ENCODE measurements at places on chromosomes 16 and 17.

DNA sequence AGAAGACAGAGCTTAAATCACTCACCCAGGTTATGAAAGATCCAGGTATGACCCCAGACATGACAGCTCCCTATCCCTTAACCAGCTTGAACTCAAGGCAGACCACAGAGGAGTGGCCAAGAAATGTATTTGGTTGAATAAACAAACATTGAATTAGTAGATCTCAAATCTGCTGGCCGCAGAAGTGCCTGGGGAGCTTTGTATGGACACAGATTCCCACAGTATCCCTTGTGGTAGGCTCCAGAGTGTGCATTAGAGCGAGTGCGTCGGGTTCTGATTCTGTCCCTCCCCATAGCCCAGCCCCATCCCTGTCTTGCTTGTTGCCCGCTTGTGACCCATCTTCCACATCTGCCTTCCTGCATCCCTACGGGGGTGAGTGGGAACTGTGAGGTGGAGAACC is 118.8 kb upstream of the FOXF1 start:
- no peak for DNase-seq

DNA sequence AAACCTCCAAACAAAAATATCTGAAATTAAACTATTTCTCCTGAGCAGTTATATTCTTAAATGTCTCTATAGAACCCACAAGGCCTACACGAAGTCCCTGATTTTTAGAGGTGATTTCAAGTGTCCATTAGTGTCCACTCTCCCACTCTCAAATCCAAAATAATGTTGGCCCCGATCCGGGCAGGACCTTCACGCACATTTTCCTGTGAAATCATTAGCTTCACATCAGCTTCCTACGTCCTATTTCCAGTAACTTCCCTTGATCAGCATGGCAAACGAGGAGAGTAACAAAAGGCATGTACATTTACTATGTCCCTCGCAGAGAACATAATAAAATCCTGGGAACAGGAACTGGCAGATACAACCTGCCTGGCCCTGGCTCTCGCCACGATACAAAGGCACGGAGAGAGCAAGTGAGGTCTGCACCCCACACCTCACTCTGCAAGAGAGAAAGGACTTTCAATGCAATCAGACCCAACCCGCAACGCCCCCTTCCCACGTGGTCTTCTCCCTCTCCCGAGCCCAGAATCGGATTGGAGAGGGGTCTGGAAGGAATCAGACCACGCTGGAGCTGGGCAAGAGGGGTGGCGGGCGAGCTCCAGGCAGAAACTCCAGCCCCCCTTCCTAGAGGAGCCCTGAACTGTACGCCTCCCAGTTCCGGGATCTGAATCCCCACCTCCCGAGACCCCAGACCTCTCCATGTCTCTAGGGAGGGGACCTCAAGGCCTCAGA is 17.5 kb upstream of the C17orf78 start:
- DNase-seq, result no peak

GRCh38 chr17:80964859-80965580 is 26.6 kb upstream of the CHMP6 start:
- DNase-seq, result no peak

- no peak for DNase-seq
Observed at GRCh38 chr17:17096438-17097178, 54.4 kb downstream of the MPRIP start.

GRCh38 chr17:33908363-33909064 is 346.6 kb upstream of the CCL2 start:
- no peak for DNase-seq

- DNase-seq, result no peak
Observed at GRCh38 chr17:34400301-34400931, 37.4 kb upstream of the CCL1 start.

DNA sequence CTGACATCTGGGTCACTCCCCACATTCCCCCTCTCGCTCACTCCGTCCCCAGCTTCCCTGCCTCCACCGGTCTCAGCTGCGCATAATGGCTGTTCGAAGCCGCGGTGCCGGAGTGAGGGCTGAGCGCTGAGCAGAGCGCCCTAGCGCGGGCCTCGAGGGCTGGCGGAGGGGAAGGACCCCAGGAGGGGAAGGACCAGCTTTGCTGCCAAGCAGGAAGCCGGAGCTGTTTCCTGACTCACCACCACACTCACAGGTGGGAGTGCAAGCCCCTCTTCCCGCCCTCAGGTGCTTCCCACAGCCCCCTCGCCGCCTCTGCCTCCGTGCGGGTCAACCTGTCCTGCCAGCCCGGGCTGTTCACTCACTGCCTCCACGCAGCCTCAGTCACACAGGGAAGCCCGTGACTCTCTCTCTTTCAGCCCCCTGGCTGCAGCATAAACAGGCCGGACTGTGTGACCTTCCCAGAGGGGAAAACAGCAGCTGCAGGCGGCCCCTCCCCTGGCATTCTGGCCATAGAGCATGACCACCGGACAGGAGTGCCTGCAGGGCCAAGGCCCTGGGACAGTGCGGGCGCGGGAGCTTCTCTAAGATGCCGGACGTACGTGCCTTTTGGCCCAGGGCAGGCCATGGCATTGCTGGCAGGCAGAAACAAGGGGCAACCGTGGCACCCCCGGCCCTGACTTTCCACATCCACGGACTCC is 23.7 kb downstream of the SLC43A2 start:
- DNase-seq, result no peak

DNA sequence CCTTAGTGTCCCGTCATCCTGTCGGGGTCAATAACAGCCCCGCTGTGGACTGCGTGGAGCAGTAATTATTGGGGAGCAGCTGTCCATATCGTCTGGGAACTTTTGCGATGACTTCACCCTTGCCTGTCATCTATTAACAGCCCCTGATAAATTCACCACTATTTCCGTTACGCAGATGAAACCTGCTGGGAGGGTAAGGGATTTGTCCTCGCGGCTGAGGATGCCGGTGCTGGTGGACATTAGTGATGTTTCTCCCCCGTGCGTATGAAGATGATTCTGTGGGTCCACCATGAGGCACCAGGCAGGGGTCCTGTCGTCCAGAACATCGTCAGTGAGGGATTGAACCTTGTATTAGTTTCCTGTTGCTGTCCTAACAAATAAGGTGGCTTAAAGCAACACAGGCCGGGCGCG is 1.0 kb downstream of the FLYWCH2 start:
- DNase-seq, result no peak

GRCh38 chr17:75820094-75821080 is 23.8 kb downstream of the UNC13D start:
- no peak for DNase-seq

GRCh38 chr17:1808644-1809043 is 21.1 kb downstream of the SMYD4 start:
- DNase-seq, result no peak

DNA sequence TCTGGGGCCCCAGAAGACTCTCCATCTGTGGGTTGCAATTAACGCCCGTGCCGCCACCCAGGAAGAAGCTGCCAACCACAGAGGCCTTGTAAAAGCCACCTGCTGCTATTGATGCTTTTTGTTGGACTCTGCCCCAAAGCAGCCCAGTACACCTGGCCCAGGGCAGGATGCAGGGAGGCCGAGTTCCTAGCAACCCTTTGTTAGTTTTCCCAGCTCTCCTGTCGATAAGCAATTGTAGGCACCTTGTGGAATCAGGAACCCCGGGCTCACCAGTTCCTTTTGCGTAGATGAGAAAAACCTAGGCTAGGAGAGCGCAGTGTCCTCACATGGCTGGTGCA is 103.3 kb downstream of the ABCC6 start:
- DNase-seq, result no peak

DNA sequence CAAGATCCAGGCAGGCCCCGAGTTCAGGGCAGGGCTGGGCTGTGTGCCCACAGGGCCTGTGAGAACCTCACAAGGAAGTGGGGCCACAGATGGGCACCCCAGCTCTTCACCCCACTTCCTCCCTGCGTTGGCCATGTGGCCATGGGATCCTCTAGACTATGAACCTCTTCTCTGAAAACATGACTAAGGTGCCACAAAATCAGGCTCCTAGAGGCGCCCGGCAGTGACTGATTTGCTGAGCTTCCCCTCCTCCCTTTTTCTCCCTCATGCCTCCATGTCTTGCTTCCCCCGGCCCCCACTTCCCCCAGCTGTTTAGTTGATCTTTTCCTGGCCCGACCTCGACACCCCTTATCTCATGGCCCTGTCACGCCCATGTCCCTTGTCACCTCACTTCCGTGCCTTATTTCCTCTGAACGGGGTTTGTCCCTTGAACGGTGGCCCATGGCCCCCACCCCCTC is 87.1 kb downstream of the KCNJ12 start:
- DNase-seq, result no peak

DNA sequence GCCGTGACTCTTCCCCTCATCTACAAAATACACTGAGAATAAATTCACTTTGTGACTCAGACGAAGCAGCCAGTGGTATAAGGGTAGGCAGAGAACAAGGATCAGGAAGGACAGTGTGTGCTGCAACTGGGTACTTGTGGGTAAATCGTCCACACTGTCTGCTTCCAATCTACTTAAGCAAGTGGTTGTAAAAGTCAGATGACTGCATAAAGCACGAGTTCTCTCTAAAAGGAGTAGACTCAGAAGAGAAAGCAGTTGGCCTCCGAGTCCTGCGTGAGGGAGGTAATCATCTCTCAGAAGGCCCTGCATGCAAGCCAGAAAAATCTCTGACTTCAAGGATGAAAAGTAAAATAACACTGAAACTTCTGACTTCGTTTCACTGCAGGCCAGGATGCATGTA is 43.1 kb downstream of the ANKFY1 start:
- DNase-seq, result no peak

DNA sequence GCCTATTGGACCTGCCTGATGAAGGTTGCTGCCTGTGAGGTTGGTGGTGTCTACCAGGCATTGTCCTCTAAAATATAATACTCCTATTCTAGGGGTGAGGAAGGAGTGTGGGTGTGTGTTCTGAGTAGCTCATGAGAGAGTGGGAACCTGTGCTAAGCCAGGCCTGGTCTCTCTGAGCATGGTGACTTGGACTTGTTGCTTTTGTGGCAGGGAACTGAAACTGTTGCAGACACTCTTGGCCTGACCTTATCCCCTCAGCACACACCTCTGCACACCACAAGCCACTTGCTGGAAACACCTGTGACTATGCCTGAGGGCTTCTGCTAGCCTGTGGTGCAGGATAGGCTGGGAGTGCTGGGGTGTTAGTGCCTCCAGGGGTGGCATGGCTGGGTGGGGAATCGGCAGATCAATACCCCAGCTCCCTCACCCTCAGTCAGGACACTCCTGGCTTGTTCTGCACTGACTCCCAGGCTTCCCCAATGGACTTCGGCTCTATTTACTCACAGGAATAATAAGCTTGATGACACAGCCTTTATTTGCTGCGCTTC is 29.9 kb downstream of the PLCG2 start:
- no peak for DNase-seq

DNA sequence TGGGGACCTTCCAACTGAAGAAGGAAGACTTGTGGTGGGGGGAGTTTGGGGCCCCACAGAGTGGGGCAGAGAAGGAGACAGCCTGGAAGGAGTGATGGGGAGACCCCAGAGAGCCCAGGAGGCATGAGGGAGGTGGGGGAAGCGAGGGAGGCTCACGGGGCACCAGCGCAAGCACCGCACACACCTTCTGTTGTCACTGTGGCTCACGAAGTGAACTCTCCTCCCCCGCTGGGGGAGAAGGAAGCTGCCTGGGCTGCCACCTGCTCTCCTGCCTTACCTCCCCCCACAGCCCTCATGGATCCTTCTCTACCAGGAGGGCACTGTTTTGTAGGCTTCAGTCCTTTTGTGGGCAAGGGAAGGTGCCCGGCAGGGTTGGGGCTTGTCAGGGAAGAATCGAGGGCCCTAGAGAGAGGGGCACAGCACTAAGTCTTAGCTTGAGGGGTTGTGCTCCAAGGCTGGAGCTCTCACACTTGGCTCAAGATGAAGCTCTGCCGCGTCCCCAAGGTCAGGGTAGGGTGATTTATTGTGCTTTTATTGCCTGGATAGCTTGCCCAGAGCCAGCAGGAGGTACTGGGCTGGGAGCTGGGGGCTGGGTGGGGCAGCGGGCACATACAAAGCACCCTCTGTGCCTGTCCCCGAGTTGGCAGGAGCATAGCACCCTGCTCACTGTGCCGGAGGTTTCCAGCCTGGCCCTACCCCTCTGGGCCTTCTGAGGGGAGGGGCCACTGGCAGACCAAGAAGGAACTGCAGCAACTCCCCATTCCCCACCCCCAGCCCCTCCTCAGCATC is 4.6 kb upstream of the STARD3 start:
- DNase-seq, result no peak

GRCh38 chr16:53091466-53092211 is 36.8 kb downstream of the CHD9 start:
- no peak for DNase-seq

GRCh38 chr16:77675464-77676324 is 46.6 kb upstream of the NUDT7 start:
- DNase-seq, result peak; percentile 32

GRCh38 chr16:12095275-12096156 is 119.0 kb downstream of the SNX29 start:
- DNase-seq, result peak; percentile 68

DNA sequence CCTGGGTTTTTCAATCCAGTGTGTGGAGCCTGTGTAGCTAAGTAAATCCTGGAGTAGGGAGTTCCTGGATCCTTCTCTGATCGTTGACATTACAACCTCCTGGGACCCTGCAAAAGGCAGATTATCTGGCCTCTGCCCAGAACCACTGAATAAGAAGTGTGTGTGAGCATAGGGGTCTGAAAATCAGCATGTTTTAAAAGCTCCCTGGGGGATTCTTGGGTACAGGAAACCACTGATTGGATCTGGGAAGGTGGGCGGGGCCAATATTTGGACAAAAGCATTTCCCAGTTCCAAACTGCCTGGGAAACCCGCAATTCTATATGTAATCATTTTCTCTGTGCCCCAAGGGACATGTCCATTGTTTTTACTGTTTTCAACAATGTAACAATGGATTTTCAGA is 27.2 kb upstream of the BEAN1 start:
- no peak for DNase-seq

DNA sequence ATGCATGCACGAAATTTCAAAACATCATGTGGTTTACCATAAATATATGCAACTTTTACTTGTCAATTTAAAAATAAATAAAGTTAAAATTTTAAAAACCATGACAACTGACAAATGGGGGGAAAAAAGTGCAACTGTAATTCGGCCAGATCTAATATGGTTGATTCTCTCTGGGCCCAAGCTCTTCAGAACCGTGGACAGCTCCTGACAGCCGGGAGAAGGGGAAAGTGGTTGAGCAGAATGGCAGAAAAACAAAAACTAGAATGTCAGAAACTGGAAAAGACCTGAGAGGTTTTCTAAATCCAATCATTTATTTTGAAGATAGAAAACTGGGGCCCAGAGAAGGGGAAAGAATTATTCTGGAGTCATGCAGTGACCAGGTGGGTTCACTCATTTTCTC is 126.6 kb downstream of the TMEM132E start:
- no peak for DNase-seq

DNA sequence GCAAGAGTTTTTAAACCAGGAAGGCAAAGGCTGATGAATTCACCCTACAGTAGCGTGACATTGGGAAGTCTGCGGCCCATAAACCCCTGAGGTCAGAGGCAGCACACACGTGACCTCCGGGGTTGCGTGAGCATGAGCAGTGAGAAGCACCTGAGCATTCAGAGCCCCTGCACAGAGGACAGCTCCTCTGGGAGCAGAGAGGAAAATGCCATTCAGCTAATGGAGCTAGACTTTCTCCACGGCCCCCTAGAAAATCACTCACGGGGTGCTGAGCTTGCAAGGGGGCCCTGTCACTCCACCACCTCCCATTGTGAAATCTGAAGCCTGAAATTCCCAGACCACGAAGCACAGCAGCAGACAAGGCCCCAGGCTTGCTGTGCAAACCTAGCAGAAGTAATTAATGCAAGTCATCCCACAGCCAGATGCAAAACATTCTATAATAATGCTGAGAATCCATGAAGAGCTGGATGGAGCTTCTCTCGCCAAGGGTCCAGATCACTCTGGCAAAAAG is 114.9 kb upstream of the RCVRN start:
- DNase-seq, result no peak

- no peak for DNase-seq
Observed at GRCh38 chr17:58308985-58309917, 19.3 kb downstream of the TSPOAP1 start.

GRCh38 chr17:50421308-50422051 is 4.5 kb upstream of the ACSF2 start:
- DNase-seq, result no peak

Data from activated T-cell treated with anti-CD3 and anti-CD28 coated beads, Interleukin-2, amount 50 U/mL, for 1 hour (primary cell).